ENCODE measurements at places on chromosomes 3 and 15.

DNA sequence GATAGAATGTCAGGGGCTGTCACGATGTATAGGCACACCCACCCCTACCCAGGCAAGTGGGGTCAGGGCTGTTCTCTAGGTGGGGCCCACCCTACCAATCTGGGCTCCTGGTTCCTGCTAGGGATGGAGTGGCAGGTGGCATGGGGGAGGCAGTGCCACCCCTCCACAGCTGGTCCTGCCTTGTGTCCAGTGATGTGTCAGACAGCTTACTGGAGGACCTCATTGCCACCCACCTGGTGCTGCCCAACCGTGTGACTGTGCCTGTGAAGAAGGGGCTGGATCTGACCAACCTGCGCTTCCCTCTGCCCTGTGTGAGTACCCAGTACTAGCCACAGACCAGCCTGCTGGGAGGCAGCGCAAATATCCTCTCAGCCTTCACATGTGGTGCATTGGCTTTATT, 27.5 kb downstream of the ESYT3 start:
- no peak for DNase-seq

GRCh38 chr3:156981005-156981404, 154.9 kb downstream of the LEKR1 start:
- no peak for DNase-seq

DNA sequence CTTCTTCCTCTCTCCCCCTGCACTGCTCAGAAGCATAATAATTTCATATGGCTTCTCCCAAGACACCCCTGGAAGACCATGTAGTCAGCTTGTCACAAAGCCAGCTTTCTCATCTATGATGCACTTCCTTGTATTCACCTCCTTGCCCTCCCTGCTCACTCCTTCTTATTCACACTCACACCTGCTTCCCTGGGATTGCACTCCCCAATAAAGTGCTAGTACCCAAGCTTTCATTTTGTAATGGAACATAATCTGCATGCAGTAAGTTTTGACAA, 76.9 kb upstream of the FRMD4B start:
- DNase-seq = no peak

- DNase-seq = no peak
Measured at GRCh38 chr3:46675843-46676567, 17.5 kb downstream of the ALS2CL start.

- no peak for DNase-seq
Measured at GRCh38 chr3:10674578-10674977, 141.4 kb upstream of the SLC6A11 start.

DNA sequence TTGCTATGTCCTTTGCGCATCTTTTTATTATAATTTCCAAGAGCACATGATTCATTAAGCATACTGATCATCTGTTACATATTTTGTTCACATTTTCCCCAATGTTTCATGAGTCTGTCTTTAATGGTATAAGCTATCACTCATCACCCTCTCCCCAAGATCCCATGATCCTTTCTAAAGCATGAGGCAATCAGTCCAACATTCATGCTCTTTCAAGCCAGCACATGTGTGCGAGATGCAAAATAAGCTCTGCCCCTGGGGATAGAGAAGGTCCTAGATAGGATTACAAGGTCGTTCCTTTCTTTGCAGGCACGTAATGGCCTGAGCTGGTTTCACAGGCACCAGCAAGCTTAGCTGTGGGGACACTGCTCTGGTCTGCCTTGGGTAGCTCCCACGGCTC, 32.2 kb upstream of the B3GNT5 start:
- DNase-seq = no peak

DNA sequence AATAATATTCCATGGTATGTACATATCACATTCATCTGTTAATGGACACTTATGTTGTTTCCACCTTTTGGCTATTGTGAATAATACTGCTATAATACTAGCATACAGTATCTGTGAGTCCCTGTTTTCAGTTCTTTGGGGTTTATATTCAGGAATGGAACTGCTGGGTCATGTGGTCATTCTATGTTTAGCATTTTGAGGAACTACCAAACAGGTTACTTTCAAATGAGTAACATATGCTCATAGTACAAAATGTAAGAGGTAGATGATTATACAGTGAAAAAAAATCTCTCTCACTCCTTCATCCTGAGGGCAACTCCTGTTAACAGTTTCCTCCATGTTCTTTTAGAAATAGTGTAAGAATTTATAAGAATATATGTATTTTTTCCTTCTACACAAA, 162.2 kb downstream of the PLD1 start:
- no peak for DNase-seq

DNA sequence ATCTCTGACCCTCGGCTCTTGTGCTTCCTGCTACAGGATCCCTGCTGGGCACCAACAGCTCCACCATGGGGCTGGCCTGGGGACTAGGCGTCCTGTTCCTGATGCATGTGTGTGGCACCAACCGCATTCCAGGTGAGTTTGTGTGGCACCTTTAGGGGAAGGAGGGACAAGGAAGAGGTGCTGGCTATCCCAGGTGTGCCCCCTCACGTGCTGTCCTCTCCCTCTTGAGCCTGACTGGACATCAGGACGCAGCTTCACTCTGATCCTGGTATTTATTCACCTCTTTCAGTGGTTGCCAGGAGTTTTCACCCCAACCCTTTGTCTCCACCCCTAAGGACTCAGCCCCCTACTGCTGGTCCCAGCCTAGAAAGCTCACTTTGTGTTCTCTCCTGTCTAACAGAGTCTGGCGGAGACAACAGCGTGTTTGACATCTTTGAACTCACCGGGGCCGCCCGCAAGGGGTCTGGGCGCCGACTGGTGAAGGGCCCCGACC, 960 bp downstream of the THBS1 start:
- no peak for DNase-seq

GRCh38 chr15:34591306-34591705, 7.9 kb upstream of the GOLGA8B start:
- no peak for DNase-seq

DNA sequence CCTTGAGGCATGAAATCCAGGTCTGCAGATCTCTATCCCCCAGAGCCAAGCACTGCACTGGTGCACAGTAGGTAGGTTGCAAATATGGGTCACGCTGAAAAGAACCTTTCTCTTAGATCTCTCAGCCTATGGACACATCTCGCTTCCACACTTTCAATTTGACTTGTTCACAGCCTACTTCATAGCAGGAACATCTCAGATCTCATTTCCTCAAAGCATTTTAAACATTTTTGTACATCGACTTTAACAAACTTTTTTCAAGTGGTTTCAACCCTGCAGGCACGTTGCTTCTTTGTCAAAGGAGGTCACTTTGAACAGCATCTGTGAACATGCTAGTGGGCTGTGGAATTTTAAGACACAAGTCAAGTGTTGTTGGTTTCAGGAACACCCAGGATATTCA, 76.0 kb downstream of the SLC12A8 start:
- DNase-seq = no peak

DNA sequence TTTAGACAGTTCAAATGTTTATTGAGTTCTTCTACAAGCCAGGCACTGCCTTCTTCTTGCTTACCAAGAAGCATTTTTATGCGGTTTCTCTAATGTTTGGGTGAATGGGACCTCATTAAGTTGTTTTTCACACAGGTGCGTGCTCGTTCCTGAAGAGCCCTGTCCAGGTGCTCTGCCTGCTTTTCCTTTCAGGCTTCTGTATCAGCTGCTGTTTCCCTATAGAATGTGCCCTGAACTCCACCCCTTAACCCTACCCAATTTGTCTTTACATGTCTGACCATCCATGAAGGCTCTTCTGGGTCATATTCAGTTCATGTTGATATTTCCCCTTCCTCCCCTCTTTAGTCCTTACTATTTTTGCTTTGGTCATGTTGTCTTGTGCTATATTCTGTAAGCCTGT, 22.4 kb upstream of the GOLGA6L10 start:
- no peak for DNase-seq

DNA sequence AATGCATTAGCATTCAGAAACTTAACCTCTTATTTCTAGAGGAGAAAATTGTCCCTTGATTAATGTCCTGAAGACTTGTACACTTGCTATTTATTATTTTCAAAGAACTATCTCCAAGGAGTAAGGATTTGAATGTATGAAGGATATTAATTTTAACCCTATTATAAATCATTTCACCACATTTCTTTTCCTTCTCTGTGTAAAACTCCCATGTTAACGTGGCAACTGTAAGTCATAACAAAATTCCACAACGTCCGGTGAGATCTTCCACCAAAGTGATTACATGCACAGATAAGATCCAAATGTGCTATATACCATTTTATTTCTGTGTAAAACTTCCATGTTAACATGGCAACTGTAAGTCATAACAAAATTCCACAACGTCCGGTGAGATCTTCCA, 229.1 kb upstream of the ARHGEF26 start:
- DNase-seq = no peak

GRCh38 chr3:46094506-46094905, 67.2 kb upstream of the XCR1 start:
- DNase-seq = no peak

DNA sequence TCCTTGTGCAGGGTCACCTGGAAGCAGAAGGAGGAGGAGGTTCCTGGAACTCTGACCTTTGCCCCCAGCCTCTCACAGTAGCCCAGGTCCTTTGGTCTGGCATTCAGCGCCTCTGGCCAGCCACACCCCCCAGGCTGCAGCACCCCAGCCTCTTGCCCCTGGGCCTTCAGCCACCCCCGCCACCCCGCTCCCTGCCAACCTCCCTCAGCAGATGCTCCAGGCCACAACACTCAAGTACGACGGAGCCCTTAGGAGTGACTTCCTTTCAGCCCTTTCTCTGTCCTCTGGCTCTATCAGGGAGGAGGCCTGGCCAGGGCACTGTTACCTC, 45.2 kb downstream of the GRIP2 start:
- no peak for DNase-seq

DNA sequence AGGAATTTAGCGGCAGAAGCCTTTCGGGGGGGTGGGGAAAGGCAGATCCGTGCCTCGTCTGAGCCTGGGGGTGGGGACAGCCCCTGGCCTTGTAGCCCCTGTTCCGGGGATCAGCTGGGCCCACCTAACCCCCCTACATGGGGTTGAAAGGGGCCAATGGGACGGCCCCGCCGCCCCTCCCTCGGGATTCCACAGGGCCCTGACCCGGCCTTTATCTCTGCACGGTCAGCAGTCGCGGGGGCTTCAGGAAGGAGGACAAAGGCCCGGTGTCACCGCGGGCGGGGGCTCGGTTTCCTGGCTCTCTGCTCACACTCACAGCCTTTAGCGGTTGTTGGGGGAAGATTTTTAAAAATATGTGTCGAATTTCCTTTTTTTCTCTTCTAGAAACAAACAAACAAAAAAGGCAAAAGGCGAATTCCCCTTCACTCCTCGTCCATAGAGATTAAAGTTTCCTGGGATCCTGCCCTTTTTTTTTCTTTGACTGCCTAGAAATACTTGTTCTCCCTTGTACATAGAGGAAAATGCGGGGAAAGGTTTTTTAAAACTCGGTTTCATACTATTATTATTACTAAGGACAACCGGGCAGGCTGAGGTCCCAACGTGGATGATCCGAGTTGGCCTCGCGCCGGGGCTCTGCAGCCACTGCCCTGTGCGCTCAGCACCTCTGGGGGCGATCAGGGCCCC, 7.9 kb downstream of the FOXL2 start:
- no peak for DNase-seq

- no peak for DNase-seq
Measured at GRCh38 chr3:122189357-122189756, 5.9 kb downstream of the CASR start.

DNA sequence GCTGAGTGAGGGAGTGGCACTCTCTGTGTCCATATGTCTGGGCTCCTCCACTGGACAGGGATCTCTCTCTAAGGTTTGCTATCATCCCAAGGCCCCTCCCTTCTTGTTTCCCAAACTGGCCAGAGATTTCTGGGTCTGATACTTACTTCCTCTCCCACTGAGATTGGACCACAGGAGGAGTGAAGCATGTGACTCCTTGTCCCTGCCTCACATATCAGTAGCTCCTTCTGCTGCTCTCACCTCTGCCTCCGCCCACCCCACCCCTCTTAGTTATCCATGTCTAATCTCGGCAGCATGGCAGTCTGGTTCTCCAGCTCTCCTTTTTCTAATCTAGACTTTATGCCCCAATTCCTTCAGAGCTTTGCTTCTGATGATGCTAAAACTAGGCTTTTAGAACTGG, 223.1 kb downstream of the RPLP1 start:
- no peak for DNase-seq

DNA sequence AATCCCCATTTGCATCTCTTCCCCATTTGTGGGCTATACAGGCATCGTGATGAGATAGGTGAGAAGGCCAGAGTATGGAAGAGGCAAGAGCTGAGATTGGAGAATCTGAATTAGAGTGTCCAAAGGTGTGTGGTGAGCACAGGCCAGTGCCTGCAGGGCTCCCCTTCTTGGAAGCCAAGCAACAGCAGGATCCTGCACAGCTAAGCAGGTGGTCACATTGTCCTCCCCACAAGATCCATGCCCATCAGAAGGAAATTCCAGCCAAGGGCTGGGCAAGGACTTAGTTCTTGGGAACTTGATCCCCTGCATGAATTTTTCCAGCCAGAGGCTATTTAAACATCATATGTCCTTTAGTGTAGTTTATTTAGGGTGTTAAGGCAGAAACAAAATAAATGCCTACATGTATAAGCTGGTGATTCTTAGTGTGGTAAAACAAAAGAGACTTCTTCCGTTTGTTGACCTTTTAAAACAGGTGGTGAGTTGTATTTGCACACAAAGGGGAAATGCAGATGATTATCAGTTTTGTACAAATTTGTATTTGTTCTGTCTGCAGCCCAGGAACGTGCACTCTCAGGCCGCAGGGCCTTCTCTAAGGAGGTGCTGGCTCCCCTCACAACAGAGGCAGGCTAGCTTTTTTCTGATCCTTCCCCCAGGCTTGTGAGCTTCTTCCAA, 110.2 kb downstream of the PLCL2 start:
- no peak for DNase-seq

DNA sequence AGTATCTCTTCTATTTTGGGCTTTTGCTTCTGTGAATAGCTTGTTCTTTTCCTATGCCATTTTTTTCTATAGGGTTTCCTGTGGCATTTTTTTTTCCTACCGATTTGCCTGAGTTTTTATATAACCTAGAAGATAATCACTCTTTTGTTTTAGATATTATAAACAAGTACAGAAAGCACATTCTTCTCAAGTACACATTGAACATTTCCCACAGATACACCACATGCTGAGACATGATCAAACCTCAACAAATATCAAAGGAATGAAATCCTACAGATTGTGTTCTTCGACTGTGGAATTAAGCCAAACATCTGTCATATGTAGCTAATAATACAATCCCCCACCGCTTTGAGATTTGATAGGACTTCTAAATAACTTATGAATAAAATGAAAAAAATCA, 9.1 kb upstream of the FEM1B start:
- no peak for DNase-seq

DNA sequence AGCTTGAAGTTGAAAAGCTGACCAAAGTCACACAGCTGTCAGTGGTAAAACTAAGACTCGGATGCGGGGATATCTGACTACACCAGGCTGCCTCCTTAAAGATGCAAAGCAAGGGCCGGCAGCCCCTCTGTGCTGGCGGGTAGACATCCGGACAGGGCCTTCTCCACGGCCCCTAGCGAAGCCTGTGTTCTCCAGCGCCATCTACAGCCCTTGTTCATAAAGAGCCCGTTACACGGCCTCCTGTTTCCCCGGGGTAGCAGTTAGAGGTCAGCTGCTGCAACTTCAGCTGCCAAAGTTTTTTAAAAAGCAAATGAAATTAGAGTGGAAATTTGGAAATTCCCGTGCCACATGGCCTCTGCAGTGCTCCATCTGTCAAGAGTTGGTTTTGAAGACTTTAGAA, 383.0 kb downstream of the TBL1XR1 start:
- DNase-seq = no peak

- DNase-seq = no peak
Measured at GRCh38 chr3:181487236-181487978, 224.3 kb upstream of the SOX2 start.

GRCh38 chr15:81334768-81335435, 11.0 kb upstream of the STARD5 start:
- DNase-seq = no peak
